Activated CD8-positive, alpha-beta T cell treated with anti-CD3 and anti-CD28 coated beads for 36 hours (primary cell): ENCODE measurements at places on chromosomes 1 and 21.

DNA sequence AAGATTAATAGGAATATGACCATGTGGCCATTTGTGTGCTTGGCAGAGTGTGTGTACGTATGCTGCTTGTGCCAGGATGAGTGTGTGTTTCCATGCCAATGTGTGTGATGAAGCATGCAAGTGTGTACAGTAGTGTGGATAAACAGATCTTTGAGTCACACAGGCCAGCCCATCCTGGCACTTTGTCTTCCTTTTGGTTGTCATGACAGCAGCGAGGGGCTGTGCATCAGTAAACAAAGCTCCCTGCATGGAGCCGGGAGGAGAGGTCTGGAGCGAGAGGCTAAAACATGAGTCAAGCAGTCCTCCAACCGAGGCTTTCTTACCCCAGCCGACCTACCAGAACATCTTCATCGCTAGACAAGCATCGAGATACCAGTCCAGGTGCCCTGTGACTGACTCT, 221.2 kb downstream of the CACNA1E start:
- DNase-seq, result no peak

DNA sequence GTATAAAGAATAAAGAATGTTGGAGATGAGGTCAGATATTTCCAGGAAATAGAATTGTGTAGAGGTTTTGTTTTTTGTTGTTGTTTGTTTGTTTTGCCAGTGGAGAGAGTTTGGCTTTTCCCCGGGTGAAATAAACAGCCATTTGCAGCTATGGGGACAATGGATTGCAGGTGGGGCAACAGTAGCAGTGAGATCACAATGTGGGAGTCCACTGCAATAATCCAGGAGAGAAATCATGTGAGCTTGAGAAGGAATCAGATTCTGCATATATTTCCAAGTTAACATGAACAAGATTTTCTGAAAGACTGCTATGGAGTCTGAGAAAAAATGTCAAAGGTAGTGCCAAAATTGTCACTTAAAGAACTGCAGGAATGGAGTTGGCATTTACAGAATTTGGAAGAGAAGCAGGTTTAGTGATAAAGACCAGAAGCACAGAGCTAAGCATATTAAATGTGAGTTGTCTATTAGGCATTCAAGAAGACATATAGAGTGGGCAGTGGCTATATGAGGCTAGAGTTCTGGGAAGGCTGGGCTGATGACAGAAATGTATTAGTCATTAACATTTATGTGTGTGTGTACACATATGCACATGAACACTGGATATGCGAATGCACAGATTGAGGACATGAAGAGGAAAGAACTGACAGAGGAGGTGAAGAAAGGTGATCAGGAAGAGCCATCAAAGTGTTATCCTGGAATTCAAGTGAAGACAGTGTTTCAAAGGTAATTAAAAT, 729.6 kb upstream of the PTBP2 start:
- no peak for DNase-seq

DNA sequence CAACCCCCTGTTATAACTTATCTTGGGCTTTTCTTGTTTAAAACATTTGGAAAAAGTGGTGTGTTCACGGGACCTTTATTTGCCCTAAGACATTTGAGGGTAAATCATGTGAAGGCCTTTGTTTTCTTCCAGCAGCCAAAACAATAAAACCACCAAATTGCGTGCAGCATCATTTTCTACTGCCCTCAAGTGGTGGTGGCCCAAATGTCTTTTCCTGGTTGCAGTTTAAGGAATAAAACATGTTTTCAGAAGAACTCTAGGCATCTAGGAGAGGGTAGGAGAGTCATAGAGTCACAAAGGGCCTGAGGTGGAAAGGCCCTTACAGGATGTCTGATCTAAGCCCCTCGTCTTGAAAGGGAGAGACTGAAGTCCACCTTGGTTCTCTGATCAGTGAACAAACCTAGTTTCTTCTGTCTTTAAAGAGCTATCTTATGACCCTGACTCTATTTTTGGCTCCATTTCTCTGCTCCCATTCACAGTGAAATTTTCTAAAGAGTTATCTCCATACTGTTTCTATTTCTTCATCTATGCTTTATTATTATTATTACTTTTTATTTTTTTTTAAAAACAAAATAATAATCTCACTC, 16.0 kb upstream of the EPS15 start:
- peak; percentile 58 for DNase-seq

- no peak for DNase-seq
These were observed 26.2 kb downstream of the ITPKB start for GRCh38 chr1:226712742-226713419.

- DNase-seq, result no peak
These were observed 341 bp upstream of the TMEM61 start for GRCh38 chr1:54980046-54980527.

GRCh38 chr1:7478809-7479499, 292.1 kb upstream of the VAMP3 start:
- DNase-seq, result peak; percentile 26

- DNase-seq, result no peak
These were observed 50.2 kb downstream of the PRDX6 start for GRCh38 chr1:173527151-173527826.

GRCh38 chr1:210024282-210024681, 86.3 kb downstream of the SYT14 start:
- no peak for DNase-seq

DNA sequence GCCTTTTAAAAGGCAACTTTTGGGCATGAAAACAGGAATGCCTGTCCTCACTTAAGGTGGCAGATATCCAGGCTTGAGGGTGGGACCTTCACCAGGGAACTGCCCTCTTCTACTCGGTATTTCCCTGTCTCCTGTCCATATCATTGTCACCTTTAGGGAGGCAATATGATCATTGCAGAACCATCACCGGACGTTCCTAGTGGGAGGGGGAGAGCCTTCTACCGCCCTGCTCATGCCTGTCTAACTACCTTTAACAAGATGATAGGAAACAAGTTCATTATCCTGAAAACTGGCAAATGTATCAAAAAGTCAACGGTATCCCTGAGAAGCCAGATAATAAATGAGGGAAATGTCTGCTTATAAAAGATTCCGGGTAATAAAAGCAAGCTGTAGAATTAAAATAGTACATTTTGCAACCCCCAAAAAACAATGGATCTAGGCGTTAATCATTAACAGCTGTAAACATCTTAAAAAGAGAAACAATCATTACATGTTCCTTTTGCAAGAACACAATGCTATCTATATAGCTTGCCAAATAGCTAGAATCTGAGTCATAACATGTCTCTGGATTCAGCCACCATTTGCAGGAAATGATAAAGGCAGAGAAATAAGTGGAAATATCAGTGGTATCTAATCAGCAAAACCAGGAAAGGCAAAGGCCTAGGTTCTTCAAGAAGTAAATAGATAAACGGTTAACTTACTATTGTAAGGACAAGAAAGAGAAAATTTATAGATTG, 852.9 kb upstream of the ADGRL4 start:
- no peak for DNase-seq

GRCh38 chr1:244665771-244666217, 12.9 kb downstream of the DESI2 start:
- DNase-seq, result peak; percentile 9

- DNase-seq, result no peak
These were observed 826 bp upstream of the CA14 start for GRCh38 chr1:150256554-150257341.

GRCh38 chr1:64935551-64936155, 30.7 kb downstream of the JAK1 start:
- no peak for DNase-seq

DNA sequence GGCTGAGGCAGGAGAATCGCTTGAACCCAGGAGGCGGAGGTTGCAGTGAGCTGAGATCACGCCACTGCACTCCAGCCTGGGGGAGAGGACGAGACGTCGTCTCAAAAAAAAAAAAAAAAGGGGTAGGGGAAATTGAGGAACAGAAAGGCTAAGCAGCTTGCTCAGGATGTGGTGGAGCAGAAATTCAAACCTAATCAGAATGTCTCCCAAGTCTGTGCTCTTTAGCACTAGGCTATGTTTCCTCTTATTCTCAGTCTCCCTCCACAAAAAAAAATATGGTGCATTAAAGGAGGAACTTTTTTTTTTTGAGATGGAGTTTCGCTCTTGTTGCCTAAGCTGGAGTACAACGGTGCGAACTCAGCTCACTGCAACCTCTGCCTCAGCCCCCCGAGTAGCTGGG, 114.2 kb downstream of the SLC16A1 start:
- DNase-seq, result no peak

GRCh38 chr1:205578780-205579571, 52.8 kb downstream of the ELK4 start:
- DNase-seq, result no peak

GRCh38 chr1:207970329-207971233, 59.7 kb upstream of the CD34 start:
- DNase-seq, result no peak

GRCh38 chr1:202286622-202287097, 55.1 kb downstream of the UBE2T start:
- no peak for DNase-seq

DNA sequence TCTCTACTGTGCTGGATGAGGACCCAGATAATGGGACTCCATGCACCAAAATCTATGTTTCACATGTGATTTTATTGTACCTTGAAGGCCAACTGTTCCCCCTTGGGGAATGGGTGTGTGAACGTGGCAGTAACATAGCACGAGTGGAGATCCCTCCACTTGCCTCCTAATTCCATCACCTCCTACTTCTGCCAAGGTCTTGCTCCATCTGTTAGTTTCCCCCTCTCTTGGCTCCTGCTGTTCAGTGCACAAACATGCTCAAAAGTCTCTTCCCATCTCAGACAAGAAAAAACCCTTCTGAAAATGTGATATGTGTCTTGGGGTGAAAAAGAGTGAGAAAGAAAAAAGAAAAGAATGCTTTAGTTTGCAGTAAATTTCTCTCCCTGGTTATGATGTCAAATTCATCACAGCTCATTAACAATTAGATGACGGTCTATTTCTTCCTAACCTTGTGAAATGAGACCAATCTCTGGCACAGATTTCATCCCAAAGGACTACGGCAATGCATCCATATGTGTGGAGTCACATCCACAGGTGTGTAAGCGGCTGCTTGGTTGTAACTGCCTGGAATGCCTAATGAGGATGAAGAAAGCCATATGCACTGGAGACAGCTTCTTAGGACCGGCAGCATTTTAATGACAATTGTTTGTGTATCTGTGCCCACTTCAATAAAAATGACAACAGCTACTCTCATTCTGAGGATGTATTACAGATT, 79.3 kb upstream of the DIRAS3 start:
- no peak for DNase-seq

GRCh38 chr21:34526618-34527290, 14.7 kb upstream of the KCNE1 start:
- peak; percentile 70 for DNase-seq
